ENCODE measurements at places on chromosomes 1 and 21.

DNA sequence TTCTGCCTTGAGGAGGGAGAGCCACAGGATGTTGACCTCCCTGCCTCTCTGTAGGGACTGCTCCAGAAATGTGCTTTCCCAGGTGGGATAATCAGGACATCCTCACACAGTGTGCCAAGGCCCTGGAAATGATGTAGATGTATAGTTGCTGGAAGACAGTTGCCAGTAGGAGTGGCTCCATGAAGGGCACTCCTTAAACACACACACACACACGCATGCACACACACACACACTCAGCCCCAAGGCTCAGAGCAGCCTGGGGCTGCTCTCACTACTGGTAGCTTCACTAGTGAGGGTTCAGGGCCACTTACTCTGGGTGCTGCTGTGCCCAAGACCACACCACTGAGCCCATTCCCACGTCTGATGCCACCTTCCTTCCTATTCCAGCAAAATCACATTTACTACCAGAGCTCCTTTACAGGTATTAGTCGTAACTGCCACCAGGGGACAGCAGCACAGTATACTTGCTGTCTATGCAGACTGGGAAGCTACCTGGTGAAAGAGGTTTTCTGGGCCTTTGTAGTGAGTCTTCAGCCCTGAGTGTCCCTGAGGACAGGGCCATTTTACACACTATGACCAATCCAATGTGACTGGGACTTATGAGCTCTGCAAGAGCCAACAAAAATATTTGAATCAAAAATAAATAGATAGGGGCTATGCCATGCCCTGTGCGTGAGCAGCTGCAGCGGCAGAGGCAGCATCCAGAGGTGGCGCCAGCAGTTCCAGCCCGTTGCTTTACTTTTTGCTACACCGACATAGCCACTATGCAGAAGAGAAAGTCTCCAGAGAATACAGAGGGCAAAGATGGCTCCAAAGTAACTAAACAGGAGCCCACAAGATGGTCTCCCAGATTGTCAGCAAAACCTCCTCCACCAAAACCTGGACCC, 15.0 kb downstream of the CRNN start:
- no peak for DNase-seq

DNA sequence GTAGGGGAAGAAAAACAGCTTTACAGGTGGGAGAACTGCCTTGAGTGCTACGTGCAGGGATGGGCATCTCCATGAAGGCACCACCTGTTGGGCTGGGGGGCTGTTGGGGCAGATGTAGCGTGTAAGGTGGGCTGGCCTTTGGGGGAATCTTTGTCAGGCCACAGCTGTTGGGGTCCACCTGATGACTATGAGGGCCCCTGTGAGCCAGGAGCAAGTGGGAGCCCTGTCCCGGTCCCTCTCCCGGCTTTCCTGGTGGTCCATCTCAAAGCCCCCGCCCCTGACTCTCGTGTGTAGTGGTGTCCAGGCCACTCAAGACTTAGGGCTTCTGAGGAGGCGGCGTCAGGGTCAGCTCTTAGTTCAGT, 13.5 kb downstream of the SLC37A1 start:
- DNase-seq = no peak

DNA sequence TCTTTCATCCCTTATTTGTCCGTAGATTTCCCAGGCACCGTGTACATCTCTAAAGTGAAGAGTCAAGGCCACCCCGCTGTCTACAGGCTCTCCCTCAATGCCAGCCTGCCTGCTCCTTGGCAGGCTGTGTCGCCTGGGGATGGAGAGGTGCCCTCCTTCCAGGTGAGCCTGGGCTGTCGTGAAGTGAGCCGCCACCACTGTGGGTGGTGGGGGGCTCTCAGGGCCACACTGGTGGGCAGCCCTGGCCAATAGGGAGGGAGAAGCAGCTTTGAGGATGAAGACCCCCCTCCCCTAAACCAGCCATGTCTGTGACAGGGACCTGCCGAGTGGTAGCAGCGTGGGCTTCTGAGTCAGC, 46.2 kb downstream of the DISP3 start:
- no peak for DNase-seq

DNA sequence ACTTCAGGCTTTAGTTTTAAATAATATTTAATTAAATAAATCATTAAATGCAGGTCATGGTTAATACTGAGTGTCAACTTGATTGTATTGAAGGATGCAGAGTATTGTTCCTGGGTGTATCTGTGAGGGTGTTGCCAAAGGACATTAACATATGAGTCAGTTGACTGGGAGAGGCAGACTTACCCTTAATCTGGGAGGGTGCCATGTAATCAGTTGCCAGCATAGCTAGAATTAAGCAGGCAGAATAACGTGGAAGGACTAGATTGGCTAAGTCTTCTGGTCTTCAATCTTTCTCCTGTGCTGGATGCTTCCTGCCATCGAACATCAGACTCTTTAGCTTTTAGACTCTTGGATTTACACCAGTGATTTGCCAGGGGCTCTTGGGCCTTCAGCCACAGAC, 85.3 kb downstream of the MAP3K21 start:
- no peak for DNase-seq

- DNase-seq = no peak
Observed at GRCh38 chr1:44045064-44045463, 13.8 kb upstream of the SLC6A9 start.

- DNase-seq = no peak
Observed at GRCh38 chr21:33206771-33207281, 22.9 kb upstream of the IFNAR2 start.

- DNase-seq = no peak
Observed at GRCh38 chr1:213374369-213374768, 323.3 kb downstream of the RPS6KC1 start.

- no peak for DNase-seq
Observed at GRCh38 chr21:41665766-41666595, 100.9 kb downstream of the RIPK4 start.

- no peak for DNase-seq
Observed at GRCh38 chr1:234437423-234438171, 41.4 kb downstream of the TARBP1 start.

DNA sequence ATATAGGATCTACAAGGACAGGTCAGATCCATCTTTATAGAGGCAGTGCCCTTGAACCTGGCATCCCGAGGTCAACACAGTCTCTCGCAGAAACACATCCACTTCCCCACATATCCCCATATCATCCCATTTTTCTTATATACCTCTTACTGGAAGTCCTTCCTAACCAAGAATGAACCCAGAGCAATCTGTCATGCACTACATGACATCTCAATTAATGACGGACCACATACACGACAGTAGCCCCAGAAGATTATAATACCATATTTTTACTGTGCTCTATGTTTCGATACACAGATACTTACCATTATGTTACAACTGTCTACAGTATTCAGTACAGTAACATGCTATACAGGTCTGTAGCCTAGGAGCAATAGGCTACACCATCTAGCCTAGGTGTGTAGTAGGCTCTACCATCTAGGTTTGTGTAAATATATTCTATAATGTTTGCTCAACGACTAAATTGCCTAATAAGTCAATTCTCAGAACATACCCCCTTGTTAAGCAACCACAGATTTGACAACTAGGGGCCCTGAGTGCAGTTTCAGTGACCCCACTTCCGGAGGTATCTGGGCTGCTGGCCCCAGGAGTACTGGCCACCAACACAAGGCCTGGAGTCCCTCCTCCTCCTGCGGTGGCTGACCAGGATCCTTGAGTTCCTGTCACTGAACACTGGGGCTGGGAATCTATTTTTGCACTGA, 28.1 kb downstream of the PTPN14 start:
- DNase-seq = no peak

DNA sequence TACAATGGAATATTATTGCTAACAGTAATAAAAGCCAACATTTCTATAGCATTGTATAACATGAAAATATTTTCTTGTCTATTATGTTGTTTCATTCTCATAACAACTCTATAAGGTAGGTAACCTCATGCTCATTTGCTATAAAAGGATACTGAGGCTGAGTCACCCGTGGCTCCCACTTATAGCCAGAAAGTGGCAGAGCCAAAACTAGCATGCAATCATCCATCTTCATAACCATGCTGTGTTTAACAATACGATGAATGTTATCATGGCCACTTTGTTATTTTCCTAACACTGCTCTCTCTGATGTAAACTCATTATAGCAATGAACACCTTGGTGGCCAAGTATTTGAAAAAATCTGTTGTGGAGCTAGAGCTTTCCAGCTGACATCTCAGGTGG, 80.8 kb upstream of the JUN start:
- no peak for DNase-seq

DNA sequence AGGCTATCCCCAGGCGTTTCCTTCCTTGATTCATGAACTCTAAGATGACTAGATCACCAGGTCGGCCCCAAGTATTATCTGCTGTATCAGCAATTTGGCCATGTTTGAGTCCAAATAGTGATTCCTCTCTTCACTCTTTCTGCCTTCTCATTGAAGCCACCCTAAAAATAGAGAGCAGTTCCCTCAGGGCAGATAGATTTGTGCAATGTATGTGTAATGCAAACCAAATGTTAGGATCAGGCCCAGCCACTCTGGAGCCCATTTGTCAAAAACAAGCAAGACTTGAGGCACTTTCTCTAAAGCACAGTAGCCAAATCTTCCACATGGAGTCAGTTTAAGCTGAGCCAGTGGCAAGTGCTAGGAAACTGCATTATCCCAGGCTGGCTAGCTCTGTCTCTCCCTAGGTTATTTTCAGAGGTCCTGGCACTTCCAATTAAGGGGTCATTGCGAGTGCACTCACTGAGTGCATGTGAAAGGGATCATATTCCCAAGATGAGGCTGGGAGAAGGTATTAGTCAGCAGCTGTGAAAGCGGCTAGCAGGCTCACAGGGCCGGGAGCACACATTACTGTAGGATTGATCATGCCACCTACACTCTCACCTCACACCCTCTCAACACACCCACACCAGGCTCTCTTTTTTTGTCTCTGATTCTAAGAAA, 97.9 kb upstream of the RAB3GAP2 start:
- no peak for DNase-seq

- DNase-seq = no peak
Observed at GRCh38 chr1:23448846-23449245, 24.3 kb upstream of the TCEA3 start.

DNA sequence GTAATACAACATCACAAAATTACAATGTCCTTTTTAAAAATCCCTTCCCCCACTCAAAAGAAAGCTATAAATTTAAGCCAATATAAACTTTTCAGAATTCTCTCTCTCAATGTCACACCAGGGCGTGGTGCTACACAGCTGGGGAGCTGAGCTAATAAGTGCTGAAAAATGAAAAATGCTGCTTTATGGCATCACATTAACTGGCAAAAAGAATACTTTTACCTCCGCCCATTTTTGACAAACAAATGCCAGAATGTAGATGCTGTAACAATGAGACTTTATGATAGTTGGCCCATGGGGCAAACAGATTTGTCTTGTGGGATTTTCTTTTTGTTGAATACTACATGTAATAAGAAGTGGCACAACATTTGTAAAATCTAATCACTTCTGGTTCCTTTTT, 12.7 kb upstream of the LYPLAL1 start:
- DNase-seq = no peak

GRCh38 chr1:219713981-219714381, 101.1 kb upstream of the ZC3H11B start:
- DNase-seq = no peak

GRCh38 chr1:241532162-241532531, at the start of gene KMO:
Gene KMO, plus strand, starts transcription at chr1:241532378. Its CDS starts 67 bp downstream, at chr1:241532445.
- DNase-seq = no peak

GRCh38 chr1:34362949-34363348, 186.2 kb downstream of the C1orf94 start:
- DNase-seq = no peak

DNA sequence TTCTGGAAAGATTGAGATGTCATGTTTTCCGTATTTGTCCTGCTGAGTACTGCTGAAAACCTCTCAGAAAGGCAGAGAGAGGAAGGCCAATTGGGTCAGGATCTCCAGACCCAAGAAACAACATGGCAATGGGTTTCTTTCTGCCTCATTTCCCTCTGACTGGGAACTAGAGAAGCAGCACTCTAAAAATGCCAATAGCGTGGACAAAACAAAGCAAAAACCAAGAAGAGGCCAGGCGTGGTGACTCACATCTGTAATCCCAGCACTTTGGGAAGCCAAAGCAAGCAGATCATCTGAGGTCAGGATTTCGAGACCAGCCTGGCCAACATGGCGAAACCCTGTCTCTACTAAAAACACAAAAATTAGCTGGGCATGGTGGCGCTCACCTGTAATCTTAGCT, 18.3 kb downstream of the TNFRSF9 start:
- no peak for DNase-seq

GRCh38 chr1:110348771-110349170, 9.6 kb downstream of the RBM15 start:
- no peak for DNase-seq

- no peak for DNase-seq
Observed at GRCh38 chr21:25461725-25462124, 145.6 kb downstream of the MRPL39 start.

DNA sequence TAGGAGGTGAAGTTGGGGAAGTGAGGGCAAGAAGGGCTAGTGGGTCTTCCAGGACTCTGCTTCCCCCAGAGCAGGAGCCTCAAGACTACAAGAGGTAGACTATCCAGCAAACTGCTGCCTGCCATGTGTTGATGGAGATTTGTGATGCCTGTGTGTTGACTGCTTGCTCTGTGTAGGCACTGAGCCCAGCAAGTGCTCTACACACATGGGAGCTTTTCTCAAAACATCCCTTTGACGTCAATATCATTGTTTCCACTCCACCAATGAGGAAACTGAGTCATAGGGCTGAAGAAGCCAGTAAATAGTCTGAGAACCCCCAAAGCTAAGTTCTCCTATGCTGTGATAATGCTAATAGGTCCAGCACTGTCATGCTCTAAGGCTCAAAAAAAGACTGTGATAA, 207.2 kb upstream of the NFIA start:
- DNase-seq = no peak

GRCh38 chr1:34839526-34840305, 19.8 kb downstream of the SMIM12 start:
- DNase-seq = no peak

DNA sequence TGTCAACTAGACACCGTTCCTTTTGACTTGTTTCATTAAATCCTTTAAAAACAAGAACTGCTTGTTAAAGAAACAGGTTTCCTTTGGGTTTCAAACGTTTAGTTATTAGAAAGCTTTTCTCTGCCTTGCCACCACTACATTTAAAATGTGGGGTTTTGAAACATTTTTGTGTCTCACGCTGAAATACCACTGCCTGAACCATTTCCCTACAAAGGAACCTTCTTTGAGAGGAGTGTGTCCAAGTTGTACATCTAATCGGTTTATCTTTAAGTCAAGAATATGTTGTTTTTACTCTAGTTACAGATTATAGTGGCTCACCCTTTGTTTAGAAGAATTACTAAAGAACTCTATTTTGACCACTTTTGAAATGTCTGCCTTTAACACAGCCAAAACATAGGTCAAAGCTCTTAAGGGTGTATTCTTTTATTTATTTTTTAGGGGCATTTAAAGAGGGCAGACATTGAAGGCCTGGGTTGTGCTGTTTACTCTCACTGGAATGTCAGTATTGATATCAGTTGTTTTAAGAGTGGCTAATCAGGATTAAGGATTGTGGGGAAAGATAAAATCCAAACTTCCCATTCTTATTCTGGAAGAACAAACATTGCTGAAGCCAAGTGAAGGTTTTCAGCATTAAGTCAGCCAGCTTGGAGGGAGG, 143.4 kb downstream of the GALNT2 start:
- no peak for DNase-seq
